Stimulated activated CD4-positive, alpha-beta T cell treated with anti-CD3 and anti-CD28 coated beads, Interleukin-12 subunit alpha, Interleukin-12 subunit beta, amount 100 ng/mL, for 48 hours (primary cell): ENCODE measurements at places on chromosomes 2 and 18.
A peak's percentile ranks its signal among the peaks of the same experiment; 100 is the strongest.

DNA sequence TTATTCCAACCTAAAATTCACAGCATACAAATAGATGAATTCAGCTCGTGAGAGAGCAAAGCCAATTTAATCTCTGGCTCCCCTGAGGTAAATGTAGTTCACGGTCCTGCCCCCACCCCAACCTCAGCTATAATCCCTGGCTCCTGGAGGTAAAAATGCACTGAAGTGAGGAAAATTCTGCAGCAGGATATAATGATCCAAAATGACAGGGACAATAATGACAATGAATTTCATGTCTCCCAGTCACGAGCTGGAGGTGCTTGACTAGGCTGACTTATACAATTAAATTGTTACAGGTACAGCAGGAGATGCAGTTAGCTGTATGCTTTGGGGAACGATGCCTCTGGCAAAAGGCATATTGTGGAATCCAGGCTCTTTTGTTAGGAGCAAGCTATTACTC lies 82.0 kb downstream of the GPD2 start:
- DNase-seq: no peak

- DNase-seq: peak; percentile 10
Measured at GRCh38 chr2:224584111-224584784, 915 bp downstream of the CUL3 start.

DNA sequence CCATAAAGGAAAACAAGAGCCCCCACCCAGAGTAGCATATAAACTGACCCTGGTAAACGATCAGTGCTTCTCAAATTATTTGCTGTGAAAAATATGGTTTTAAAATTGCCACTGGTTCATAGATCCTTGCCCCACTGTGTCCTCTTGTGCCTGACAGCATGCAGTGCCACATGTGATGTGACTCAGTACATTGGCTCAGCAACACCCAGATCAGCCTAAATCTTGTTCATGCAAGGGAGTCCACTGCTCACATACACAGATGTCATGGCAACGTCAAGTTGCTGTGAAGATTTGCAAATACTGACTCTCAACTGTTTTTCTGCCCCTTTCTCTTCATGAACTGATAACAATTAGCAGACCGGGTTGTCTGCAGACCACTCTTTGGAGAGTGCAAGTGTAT lies 91.0 kb downstream of the TMEM182 start:
- DNase-seq: no peak

DNA sequence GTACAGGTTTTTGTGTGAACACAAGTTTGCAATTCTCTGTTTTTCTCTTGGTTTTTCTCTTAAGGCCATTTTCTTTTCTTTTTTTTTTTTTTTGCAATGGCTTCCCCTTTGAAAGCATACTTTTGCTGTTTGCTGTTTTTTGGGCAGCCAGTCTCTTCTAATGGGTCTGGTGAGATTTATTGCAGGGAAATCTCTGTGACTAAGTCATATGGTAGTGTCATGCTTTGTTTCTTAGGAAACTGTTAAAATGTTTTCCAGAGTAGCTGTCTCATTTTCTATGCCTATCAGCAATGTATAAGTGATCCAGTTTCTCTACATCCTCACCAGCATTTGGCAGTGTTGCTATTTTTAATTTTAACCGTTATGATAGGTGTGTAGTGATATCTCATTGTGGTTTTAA lies 27.9 kb upstream of the CDCA7 start:
- DNase-seq: no peak

GRCh38 chr2:102172745-102173144 lies 14.1 kb upstream of the IL1RL2 start:
- DNase-seq: no peak

DNA sequence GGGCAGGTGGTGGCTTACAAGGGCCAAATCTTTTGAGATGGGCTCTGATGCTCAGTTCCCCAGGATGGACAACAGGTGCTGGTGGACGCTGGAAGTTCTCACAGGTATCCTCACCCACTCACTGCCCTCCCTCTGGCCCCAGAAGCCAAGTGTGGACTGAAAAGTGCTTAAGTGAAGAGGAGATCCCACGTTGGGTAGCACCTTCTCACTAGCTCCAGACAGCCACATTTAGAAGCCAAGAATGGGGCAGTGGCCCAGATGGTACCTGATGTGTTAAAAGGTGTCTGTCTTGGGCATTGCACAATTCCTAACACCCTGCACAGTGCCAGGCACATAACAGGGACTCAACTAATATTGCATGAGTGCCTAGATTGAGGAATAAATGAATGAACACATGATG lies 115.3 kb upstream of the TEX51 start:
- DNase-seq: no peak

DNA sequence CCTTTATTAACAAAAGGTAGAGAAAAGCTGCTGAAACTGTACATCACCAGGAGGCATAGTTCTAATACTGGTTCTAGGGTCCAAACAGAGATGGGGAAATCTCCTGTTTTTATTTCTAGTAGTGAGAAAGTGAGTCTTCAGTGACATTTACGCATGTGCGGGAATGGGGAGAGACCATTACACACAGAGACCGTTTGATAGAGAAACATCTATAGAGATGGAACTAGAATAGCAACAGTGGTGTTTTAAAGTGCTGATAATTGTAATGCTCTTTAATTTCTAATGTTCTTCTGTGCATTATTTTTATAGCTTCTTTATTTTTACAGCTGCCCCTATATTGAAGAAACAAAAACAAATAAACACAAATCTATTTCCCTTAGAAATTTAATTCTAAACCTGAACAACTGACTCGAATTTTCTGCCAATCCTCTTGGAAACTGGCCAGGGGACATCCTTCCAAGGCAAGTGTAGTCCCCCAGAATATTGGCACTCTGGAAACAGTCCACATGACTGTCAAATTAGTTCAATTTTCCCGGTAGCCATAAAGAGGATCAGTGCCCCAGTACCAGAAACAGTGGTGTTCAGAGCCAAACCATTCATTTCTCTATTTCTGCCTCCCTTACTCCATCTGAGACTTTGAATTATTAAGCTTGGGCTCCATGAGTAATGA lies 260.9 kb downstream of the ICOS start:
- DNase-seq: no peak

DNA sequence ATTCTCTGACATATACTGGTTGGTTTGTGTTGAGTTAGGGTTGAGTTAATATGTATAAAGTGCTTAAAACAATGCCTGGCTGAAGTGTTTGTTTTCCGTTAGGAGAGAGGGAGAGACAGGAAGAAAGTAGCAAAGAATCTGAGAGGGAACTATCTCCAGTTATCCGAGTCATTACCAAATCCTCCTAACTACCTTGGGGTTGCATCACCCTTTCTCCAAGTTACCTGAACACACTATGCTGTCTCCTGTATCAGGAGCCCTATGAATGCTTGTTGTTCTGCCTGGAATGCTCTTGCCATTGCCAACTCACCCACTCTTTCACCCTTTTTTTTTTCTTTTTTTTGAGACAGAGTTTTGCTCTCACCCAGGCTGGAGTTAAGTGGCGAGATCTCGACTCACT lies 47.9 kb upstream of the ITGAV start:
- DNase-seq: no peak

- DNase-seq: no peak
Measured at GRCh38 chr2:17620841-17621240, 80.3 kb downstream of the VSNL1 start.

GRCh38 chr18:8948011-8948410 lies 154.5 kb upstream of the NDUFV2 start:
- no peak for DNase-seq

GRCh38 chr2:72149556-72150156 lies 2.0 kb upstream of the CYP26B1 start:
- DNase-seq: no peak

GRCh38 chr2:206693399-206694137 lies 24.6 kb downstream of the DYTN start:
- DNase-seq: peak; percentile 3

DNA sequence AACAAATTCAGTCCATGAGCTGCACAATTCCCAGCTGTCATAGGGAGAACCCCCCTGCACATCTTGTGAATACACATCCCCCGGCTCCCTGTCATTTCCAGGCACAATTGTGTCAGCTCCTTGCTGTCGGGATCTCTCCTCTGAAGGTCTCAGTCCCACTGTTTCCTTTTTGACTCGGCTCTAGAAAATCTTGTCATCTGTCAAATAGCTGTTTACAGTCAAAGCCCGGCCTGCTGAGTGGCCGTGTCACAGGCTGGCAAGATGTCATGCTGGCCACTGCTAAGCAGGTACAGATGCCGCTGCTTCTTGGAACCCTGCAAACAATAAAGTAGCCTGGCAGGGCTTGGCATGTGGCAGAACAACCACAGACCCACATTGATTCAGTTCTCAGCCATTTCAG lies 61.7 kb downstream of the LYPD1 start:
- no peak for DNase-seq

DNA sequence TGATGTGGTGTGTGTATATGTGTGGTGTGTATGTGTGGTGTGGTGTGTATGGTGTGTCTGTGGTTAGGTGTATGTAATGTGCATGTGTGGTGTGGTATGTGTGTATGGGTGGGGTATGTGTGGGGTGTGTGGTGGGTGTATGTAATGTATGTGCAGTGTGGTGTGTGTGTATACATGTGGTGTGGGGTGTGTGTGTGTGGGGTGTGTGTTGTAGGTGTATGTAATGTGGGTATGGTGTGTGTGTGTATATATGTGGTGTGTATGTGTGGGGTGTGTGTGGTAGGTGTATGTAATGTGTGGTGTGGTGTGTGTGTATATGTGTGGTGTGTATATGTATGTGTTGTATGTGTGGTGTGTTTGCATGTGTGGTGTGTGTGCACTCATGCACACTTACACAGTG lies 84.8 kb upstream of the ID2 start:
- no peak for DNase-seq

DNA sequence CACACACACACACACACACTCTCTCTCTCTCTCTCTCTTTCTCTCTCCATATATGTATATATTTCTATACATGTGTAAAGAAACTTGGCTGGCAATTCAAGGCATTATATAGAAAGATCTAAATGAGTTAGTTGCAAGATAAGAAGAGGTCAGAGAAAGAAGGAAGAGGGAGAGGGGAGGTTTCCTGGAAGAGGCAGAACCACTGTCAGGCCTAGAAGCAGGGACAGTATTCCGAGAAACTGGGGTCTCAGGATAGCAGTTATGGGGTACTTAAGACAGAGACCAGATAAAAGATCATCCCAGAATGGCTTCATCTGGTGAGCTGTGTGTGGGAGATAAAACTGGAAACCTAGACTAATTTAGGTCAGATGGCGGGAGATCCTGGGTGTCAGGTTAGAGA lies 180.8 kb downstream of the CAMKMT start:
- no peak for DNase-seq

DNA sequence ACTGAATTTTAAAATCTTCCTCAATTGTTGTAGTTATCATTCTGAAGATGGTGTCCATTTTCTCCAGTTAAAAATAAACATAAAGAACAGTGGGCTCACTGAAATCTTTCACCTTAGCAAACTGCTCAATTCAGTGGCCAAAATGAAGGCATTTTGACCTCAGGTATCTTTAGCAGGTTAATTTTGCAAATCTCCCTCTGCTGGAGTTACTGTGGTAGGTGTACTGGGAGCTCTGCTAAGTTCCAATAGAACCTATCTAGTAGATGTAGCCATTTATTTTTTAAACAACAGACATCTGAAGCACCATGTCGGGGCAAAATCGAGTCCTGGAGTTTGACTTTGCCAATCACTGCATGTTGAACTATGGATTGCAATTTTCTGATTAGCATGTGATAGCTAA lies 177.1 kb downstream of the IRS1 start:
- no peak for DNase-seq

- no peak for DNase-seq
Measured at GRCh38 chr2:188481474-188481873, 189.8 kb downstream of the GULP1 start.

- no peak for DNase-seq
Measured at GRCh38 chr2:241665731-241666440, 20.7 kb downstream of the DTYMK start.

GRCh38 chr2:73822276-73822675 lies 6.5 kb upstream of the STAMBP start:
- no peak for DNase-seq

- DNase-seq: no peak
Measured at GRCh38 chr18:3347286-3347803, 85.4 kb downstream of the MYL12B start.

DNA sequence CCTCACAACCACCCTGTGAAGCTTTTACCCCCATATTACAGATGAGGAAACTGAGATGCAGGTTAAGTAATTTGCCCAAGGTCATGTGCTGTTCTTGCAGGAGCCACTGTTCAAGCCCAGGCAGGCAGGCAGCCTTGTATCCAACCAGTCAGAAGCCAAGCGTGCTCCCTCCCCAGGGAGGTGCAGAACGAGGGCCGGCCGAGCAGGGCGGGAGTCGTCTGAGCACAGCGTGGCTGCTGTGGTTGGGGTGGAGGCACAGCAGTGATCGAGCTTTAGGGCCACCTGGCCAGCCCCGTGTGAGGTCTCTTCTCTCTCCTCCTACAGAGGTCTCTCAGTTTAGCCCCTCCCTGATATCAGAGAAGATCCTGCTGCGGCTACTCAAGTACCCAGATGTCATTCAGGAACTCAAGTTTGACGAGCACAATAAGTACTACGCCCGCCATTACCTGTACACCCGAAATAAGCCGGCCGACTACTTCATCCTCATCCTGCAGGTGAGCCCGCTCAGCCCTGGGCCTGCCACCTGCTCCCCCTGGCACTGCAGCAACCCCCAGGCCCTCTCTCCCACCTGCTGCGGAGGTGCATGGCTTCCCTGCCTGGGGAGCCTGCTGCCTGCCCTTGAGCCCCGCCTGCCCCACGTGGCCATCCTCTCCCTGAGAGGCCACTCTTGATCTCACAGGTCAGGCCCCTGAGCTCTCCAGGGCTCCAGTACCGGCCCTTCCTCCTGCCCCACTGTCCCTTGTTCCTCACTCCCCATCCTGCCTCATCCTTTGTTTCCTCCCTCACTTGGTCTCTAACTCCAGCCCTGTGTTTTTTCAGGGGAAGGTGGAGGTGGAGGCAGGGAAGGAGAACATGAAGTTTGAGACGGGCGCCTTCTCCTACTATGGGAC lies 17.1 kb upstream of the CNNM3 start:
- DNase-seq: no peak

DNA sequence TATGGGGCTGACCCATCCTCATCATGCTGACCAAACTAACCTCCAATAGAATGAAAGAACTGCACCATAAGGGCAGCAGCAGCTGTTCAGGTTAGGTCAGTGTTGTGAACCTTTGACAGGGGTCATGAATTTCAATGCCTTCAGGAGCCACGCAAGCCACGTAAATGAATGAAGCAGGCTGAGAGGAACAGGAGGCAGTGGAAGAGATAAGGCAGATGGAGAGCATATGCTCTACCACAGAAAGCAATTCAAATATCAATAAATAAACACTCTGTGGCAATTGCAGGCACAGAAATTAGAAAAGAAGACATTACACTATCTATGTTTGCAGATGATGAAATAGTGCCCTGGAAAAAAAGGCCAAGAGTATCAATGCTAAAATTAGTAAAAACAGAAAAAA lies 56.3 kb downstream of the SCG2 start:
- DNase-seq: no peak

GRCh38 chr2:144288438-144288837 lies 231.5 kb downstream of the ZEB2 start:
- no peak for DNase-seq

- DNase-seq: no peak
Measured at GRCh38 chr2:138829326-138829919, 49.2 kb upstream of the NXPH2 start.
